ENCODE measurements at places on chromosomes 5 and 9. TPM values are rescaled to one million over a fixed set of nuclear protein-coding genes. Genes with fewer than 3 reads are reported as not detected.

DNA sequence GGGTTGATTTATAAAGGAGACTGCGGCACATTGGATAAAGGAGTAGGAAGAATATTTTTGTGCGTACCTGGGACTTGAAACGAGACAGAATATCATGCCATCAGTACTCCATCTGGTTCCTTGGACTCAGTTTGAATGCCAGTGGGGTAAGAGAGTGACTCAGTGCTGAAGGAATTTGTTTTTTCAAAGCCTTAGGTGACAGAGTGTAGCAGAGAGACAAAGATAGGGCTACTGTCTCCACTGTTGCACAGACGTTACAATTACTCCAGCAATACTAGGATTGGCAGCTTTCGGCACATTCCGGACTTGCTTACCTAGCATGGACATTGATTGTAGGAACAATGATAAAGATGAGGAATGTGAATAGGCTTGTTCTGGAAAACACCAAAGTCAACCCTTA lies 250.7 kb downstream of the KCTD16 start:
- H3K36me3 ChIP-seq: no peaks in the 10 kb centered on the region
- H3K27ac ChIP-seq: no peak overlapping the region
- H3K4me1 ChIP-seq: no peaks in the 10 kb centered on the region

DNA sequence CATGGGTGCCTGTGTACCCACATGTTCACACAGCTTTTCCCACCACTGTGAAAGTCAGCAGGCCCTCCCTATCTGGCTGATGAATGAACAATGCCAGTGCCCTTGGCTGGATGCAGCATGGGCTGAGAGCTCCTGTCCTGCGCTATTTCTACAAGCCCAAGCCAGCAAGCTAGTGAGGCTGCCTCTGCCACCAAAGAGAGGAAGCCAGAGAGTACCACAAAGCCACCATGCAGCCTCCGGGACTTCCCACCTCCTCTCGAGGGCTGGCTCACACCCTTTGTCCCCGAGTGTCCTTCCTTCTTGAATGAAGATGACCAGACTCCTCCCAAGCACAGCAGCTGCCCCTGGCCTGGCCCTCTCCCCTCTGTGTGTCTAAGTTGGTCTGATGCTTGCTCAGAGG lies 76.5 kb downstream of the SH3PXD2B start:
- H3K36me3 ChIP-seq: no peaks in the 10 kb centered on the region
- H3K4me1 ChIP-seq: peaks cover 7% of the 10 kb centered on the region
- DNase-seq: no peak
- no peak overlapping the region for H3K27ac ChIP-seq
- H3K4me3 ChIP-seq: no peak overlapping the region

DNA sequence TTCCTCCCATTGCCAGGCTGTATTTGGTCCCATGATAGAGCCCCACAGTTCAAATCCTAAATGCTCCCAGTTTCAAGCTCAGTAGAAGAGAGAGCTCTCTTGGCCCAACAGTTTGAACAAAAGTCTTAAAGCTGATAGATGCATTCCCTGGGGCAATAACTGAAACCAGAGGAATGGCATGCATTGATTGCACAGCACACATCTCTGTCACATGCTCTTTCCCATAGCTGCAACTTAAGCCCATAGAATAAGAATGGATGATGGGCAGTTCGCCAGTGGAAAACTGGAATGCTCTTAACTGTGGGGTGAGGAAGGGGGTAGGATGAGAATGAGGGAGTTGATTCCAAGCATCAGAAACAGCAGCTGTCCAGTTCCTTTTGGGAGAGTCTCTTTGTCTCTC lies 1942.4 kb upstream of the WWC1 start:
- DNase-seq: no peak
- H3K27ac ChIP-seq: no peak overlapping the region
- H3K4me1 ChIP-seq: no peaks in the 10 kb centered on the region
- H3K4me3 ChIP-seq: no peak overlapping the region
- H3K27me3 ChIP-seq: no peaks in the 10 kb centered on the region
- H3K36me3 ChIP-seq: no peaks in the 10 kb centered on the region

Gene SMIM3
- total RNA-seq: 15.7 TPM
